NCI-H1417 treated with DMSO at 0.1 percent for 48 hours (cell line): ENCODE measurements at places on chromosomes 4 and X.

DNA sequence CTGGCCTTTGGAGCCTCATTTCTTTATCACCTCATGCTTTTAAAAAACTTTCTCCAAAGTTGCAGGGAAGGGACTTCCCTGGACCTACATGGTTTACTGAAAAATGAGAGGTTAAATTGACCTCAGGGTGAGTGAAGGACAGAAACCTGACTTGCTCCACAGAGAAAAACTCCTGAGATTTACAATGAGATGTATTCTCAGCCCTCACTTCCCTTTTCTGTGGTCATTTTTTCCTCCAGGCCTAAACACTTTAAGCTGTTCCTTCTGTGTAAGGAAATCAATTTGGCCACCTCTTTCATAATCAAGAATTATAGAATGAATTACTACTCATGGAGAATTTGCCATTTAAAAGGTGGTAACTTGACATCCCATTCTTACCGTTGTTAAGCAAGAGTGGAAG is 77.9 kb downstream of the HPGD start:
- DNase-seq: no peak

- DNase-seq: no peak
These were observed 18.6 kb upstream of the TMEM185A start for GRCh38 chrX:149650162-149650561.

- peak; percentile 34 for DNase-seq
These were observed 33.2 kb upstream of the MID1IP1 start for GRCh38 chrX:38768079-38768478.

- DNase-seq: no peak
These were observed 915.7 kb upstream of the GRIA3 start for GRCh38 chrX:122268353-122268752.

DNA sequence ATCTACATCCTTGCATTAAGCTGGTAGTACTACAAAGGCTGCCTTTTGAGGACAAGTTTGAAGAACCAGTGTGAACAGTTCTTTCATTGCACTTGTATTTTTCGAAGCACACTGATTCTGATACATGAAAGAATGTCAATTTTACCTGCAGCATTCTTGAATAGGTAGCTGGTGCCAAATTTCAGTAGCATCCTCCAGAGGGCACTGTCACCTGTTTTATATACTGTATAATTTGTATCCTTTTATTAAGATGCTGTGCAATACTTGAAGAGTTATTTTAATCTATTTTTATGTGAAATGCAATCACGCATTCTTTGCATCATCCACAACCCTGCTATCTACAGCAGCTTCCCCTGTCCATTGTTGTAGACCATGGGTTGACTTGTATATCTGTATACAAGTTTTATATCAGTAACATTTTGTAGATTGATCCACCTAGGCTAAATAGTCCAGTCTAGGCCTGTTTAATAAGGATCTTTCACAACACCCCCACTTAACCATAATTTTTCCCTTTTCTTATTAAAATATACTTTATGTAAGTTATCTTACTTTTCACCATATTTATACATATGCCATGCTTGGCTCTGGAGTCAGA is 325.7 kb downstream of the PCDH7 start:
- peak; percentile 25 for DNase-seq

GRCh38 chrX:101744085-101744484 is 84.4 kb upstream of the ARMCX2 start:
- DNase-seq: no peak

- no peak for DNase-seq
These were observed 1210.4 kb downstream of the ADGRL3 start for GRCh38 chr4:62410371-62411003.

DNA sequence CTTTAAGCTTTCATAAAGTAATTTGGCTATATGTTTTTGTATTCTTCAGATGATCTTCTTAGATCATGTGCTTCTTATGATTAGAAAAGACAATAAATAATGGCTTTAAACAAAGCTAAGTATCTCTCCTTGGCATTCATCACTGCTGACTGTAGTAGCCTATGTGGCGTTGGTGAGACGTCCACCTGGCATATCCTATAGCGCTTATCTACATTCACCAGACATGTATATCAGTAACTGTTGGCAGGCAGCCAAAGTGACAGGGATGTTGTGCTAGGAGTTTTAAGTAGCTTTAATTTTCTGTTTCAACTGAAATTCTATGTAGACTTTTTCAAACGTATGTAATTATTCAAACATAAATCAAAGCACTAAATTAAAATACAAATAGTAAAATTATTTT is 276.4 kb downstream of the IL15 start:
- peak; percentile 52 for DNase-seq

DNA sequence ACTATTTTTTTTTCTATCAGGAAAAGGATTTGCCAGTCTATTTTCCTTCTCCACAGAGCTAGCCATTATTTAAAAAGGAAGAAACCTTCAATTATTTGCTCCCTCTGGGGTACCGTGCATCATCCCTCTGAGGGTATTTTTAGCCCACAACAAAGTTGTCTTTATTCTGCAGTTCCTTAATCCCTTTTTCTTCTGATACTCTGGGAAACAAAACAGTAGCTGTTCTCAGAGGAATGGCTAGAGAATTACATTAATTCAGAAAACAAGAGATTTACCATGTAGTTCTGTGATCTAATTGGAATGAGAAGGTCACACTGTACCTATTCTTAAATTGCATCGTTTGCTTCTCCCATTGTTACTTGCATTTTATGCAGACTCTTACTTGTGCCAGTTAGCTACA is 1056.7 kb downstream of the STIM2 start:
- no peak for DNase-seq

- no peak for DNase-seq
These were observed 327.1 kb downstream of the STIM2 start for GRCh38 chr4:27187786-27188185.

GRCh38 chr4:30716681-30717207 is 3.4 kb upstream of the PCDH7 start:
- DNase-seq: no peak

DNA sequence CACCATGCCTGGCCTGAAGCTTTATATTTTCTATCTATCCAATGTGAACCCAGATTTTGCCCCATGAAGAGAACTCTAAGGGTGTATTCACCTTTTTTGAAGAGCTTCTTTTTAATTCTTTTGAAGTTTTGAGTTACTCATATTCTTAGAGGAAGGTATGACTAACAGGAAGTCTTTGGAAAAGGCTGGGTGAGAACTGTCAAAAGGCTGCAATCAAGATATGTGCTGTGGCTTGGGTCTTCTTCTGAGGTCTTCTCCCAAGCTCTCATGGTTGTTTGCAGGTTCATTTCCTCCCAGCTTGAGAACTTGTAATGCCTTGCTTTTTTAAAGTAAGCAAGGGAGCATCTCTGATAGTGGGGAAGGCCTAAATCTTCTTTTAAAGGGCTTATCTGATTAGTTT is 3.1 kb upstream of the C4orf17 start:
- DNase-seq: no peak

GRCh38 chr4:180610324-180610723 is 1632.9 kb upstream of the TENM3 start:
- DNase-seq: no peak

- DNase-seq: no peak
These were observed 282.4 kb downstream of the FSTL5 start for GRCh38 chr4:161881370-161881769.

- DNase-seq: no peak
These were observed 2.6 kb upstream of the IL13RA1 start for GRCh38 chrX:118724775-118725174.

GRCh38 chr4:30181918-30182317 is 538.3 kb upstream of the PCDH7 start:
- no peak for DNase-seq

DNA sequence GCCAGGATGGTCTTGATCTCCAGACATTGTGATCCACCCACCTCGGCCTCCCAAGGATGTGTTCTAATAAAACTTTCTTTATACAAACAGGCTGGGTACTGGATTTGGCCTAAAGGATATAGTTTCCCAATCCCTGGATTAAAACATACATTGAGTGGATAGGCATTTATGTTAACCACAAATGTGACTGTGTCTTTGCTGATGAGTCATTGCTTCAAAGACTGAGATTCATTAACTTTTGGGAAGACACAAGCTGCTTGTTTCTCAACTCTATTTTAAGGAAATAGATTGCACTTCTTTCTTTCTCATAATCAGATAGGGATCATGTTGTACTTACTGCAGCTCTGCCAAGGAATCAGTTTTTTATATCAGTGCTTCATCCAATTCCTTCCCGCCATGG is 131.3 kb upstream of the AGA start:
- no peak for DNase-seq

- DNase-seq: no peak
These were observed 2.4 kb upstream of the SH3KBP1 start for GRCh38 chrX:19889582-19890342.

DNA sequence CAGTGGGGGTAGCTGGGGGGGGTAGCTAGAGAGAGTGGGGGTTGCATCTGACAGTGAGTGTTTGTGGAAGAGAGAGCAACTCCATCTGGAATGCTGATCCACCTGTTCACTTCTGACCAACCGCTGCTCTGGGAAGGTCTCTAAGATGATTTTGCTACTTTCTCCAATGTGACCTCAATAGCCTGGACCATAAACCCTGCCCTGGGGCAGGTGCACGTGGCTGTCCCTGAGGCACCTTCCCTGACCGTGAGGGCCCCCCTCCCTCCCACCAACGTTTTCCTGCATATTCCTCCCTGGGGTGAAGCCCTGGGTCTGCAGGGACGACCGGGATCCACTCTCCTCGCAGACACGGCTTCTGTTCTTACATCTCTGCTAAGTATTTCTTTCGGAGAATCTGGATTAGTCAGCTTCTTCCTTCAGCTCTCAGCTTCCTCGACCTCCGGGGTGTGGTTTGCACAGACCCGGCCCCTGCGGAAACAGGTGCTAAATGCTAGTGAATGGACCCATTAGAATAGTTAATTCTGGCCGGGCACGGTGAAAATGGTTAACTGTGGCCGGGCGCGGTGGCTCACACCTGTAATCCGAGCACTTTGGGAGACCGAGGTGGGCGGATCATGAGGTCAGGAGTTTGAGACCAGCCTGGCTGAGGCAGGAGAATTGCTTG is 21.4 kb upstream of the PLCXD1 start:
- no peak for DNase-seq

- DNase-seq: no peak
These were observed 41.8 kb downstream of the FGF13 start for GRCh38 chrX:138669693-138670092.

DNA sequence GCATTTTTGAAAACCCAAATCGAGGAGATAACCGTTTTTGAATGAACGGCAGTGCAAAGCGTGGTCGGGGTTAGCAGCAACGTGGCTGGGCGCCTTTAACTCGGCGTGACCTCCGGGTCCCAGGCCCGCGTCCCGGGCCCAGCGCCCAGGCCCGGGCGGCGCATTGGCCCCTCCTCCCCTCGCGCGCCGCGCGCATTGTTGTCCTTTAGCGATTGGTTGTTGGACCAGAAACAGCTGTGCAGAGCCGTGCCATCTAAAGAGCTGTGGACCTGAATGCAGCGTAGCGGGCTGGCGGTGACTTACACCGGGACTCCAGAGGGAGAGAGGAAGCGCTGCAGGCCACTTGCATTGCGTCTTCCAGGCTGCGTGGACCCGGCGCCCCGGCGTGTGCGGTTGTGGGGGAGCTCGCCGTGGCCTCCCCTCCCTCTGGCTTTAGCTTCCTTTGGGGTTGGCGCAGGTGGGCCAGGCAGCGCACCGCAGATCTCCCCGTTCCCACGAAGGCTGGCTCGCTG is at the start of gene STOX2:
Gene STOX2 (plus strand): TSS at position 227 of the 512 bp plus-strand sequence. CDS start 1,484 bp downstream, outside the sequence.
- DNase-seq: no peak

DNA sequence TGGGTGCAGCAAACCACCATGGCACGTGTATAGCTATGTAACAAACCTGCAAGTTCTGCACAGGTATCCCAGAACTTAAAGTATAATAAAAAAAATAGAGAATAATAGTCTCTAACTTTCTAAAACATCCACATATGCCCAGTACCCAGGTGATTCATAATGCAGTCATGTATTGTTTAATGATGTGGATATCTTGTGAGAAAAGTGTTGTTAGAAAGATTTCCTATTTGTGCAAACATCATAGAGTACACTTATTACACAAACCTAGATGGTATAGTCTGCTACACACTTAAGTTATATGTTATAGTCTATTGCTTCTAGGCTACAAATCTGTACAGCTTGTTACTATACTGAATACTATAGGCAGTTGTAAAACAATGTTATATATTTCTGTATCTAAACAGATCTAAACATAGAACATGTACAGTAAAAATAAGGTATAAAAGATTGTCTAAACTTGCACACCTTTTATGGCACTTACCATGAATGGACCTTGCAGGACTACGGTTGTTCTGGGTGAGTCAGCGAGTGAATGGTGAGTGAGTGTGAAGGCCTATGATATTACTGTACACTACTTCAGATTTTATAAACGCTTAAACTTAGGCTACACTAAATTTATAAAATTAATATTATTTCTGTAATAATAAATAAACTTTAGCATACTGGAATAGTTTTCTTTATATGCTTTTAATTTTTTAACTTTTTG is 232.2 kb upstream of the SLIT2 start:
- DNase-seq: no peak

- DNase-seq: no peak
These were observed 262.7 kb downstream of the ANKRD50 start for GRCh38 chr4:124449881-124450280.

GRCh38 chrX:1242891-1243402 is 25.7 kb upstream of the CSF2RA start:
- DNase-seq: no peak

- no peak for DNase-seq
These were observed 225.1 kb upstream of the GALNTL6 start for GRCh38 chr4:171588051-171588545.

DNA sequence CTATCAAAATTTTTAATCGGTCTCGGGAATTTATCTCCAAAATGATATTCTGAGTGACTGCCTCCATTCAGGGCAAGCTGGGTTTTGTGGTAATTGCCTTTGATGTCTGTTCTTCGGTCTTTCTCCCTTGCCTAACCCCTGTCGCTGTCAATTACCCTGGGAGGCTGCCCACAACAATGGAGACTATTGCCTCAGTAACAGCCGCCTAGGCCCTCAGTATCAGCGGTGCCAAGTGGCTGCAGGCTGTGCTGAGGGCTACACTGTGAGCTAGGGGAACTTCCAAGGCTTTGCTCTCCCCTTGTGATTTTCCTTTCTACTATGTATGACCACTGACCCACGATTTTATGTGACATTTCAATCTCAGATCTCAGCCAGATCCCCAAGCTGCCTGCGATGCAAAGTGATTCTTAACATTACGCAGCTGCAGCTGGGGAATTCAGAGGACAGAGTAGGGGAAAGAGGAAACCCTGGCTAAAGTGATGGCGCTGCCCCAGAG is 36.3 kb upstream of the REST start:
- DNase-seq: no peak

- DNase-seq: no peak
These were observed 176.2 kb upstream of the RBPJ start for GRCh38 chr4:26144526-26145155.

DNA sequence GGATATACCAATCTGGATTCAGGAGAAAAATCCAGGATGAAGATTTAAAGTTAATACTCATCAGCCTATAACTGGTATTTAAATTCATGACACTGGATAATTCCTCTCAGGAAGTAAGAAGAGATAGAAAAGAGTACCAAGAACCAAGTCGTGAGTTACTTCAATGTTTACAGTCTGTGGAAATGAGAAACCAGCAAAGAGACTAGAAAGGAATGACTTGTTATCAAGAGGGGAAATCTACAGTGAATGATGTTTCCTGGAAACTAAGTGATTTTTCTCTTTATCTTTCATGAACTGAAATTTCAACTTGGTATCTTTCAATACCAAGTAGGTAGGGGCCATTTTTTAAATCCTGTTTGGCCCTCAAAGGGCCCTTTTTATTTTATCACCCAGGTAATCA is 217.9 kb upstream of the AFF2 start:
- DNase-seq: no peak

- no peak for DNase-seq
These were observed 1037.8 kb downstream of the STPG2 start for GRCh38 chr4:97105347-97106099.

GRCh38 chrX:95950679-95951078 is 734.0 kb upstream of the DIAPH2 start:
- DNase-seq: no peak

GRCh38 chrX:1860936-1861594 is 246.2 kb downstream of the ASMT start:
- no peak for DNase-seq
